Left lobe of liver (tissue), 2 donors: ENCODE measurements at places on chromosomes 1 and 21. TPM values are rescaled to one million over a fixed set of nuclear protein-coding genes. Genes with fewer than 3 reads are reported as not detected.

The SH3BGR gene
- total RNA-seq, result 5.8 TPM

The PTGFR gene
- 0.91 TPM for total RNA-seq

The NSL1 gene
- total RNA-seq, result 17.8 TPM

The OR2L8 gene
- total RNA-seq, result not detected

The WNT4 gene
- 0.35 TPM for total RNA-seq

The REG4 gene
- total RNA-seq, result not detected

The KCNJ9 gene
- not detected for total RNA-seq

The CA6 gene
- not detected for total RNA-seq

The S100A7 gene
- not detected for total RNA-seq

The TMEM82 gene
- total RNA-seq, result 33.0 TPM

The KRTAP11-1 gene
- not detected for total RNA-seq

The OR2T29 gene
- not detected for total RNA-seq

The LRRC71 gene
- total RNA-seq, result not detected

The UTS2 gene
- total RNA-seq, result not detected

The KIRREL1 gene
- total RNA-seq, result 2.2 TPM

The DIO1 gene
- 39.4 TPM for total RNA-seq

The MAN1C1 gene
- total RNA-seq, result 39.4 TPM

The VANGL2 gene
- 0.20 TPM for total RNA-seq

The RASAL2 gene
- total RNA-seq, result 5.3 TPM

The BRINP3 gene
- not detected for total RNA-seq

The DIP2A gene
- total RNA-seq, result 15.2 TPM

The ZNF648 gene
- total RNA-seq, result 0.81 TPM

The RGS8 gene
- total RNA-seq, result not detected

The HCRTR1 gene
- not detected for total RNA-seq

The LPAR3 gene
- 0.08 TPM for total RNA-seq

The OPRD1 gene
- not detected for total RNA-seq

The MTF1 gene
- 6.6 TPM for total RNA-seq
